Pancreas (tissue), 10 donors: ENCODE measurements at places on chromosomes 11 and 22. TPM values are rescaled to one million over a fixed set of nuclear protein-coding genes. Genes with fewer than 3 reads are reported as not detected.

DNA sequence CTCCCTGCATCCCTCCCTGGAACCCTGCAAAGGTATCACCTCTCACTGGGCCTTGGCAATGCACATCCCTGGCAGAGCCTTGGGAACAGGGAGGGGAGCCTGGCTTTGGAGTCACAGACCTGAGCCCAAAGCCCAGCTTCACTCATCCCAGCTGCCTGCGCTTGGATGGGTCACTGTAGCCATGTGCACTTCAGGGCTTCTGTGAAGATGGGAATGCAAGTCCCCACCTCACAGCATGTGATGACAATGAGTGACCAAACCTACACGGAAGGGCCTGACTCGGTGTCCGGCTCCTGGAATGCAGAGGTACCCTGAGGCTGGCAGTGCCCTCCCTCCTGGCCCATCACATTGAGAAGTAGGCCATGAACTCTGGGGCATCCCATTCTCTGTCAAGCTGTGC is 22.8 kb upstream of the BAIAP2L2 start:
- no peak for DNase-seq

KCNC1 gene
- total RNA-seq = 0.26 TPM

DNA sequence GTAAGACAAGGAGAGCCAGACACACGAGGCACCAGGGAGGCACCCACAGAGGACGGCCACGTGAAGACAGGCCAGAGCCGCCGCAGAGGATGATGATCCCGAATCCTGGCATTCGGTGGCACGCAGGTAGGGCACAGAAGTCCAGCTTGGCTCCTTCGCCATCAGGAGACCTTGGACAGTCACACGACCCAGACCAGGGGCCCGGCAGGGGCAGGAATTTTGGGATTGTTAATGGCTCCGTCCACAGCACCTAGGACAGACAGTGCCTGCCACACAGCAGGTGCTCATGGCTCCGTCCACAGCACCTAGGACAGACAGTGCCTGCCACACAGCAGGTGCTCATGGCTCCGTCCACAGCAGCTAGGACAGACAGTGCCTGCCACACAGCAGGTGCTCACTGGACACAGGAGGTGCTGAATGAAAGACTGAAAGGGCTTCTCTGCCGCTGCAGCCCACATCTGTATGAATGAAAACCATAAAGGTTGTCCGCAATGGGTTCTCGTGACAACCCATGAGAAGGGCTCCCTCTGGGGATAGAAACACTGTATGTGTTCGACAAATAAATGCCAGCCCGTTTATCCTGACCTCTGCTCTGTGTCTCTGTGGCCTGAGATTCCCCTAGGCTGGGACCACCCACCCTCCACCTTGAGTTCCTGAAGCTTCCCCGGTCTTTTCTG is 341.6 kb downstream of the CTTN start:
- DNase-seq = no peak

HBG2 gene
- total RNA-seq = not detected

GRCh38 chr22:38930512-38930911 is 26.9 kb upstream of the APOBEC3A start:
- no peak for DNase-seq
